ENCODE measurements at places on chromosomes 1 and 21. TPM values are rescaled to one million over a fixed set of nuclear protein-coding genes. Genes with fewer than 3 reads are reported as not detected.

- no peak for DNase-seq
Measured at GRCh38 chr1:57719274-57719673, 295.4 kb upstream of the DAB1 start.

GRCh38 chr1:37614105-37614504 lies 18.4 kb upstream of the GNL2 start:
- DNase-seq, result no peak

GRCh38 chr1:196607981-196608380 lies 259 bp downstream of the KCNT2 start:
- no peak for DNase-seq

GRCh38 chr1:219434285-219434922 lies 178.5 kb downstream of the ZC3H11B start:
- no peak for DNase-seq

- no peak for DNase-seq
Measured at GRCh38 chr1:198064181-198064580, 92.6 kb upstream of the NEK7 start.

GRCh38 chr1:108079440-108080025 lies 114.6 kb upstream of the VAV3 start:
- DNase-seq, result no peak

- peak; percentile 73 for DNase-seq
Measured at GRCh38 chr1:171434717-171435346, 50.5 kb upstream of the PRRC2C start.

DNA sequence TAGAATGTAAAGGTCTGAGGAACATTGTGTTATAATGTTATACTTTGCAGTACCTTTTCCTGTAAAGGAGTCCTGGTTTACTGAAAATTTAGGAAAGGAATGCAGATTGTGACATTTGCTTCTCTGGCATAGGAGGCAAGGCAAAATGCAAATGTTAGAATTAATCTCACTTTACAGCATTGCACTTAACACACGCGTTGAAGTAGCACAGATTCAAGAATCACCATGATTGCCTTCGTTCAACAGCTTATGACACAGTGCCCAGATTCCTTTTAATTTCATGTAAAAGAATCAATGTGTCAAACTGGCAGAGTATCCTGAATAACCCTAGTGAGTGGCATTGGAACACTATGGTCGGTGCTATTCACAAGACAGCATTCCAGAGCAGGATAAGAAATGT lies 47.4 kb downstream of the RGS7 start:
- DNase-seq, result no peak

- no peak for DNase-seq
Measured at GRCh38 chr1:9238134-9238533, 3.6 kb downstream of the H6PD start.

DNA sequence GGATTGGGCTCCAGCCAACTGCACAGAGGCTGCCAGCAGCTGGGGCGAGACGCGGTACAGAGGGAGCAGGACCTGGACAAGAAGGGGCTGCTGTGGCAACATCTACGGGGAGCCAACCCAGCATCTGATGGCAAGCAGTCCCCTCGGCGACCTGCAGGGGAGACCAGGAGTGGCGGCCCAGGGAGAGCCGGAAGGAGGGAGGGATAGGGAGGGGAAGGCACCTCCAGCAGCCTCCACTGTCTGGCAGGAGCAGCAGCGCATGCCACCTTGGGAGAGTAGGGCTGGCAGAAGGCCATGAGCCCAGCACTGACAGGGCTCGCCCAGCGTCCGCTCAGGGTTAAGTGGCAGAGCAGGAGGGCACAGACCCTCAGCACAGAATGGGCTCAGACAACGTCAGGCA lies 17.3 kb downstream of the CHD5 start:
- DNase-seq, result no peak

DNA sequence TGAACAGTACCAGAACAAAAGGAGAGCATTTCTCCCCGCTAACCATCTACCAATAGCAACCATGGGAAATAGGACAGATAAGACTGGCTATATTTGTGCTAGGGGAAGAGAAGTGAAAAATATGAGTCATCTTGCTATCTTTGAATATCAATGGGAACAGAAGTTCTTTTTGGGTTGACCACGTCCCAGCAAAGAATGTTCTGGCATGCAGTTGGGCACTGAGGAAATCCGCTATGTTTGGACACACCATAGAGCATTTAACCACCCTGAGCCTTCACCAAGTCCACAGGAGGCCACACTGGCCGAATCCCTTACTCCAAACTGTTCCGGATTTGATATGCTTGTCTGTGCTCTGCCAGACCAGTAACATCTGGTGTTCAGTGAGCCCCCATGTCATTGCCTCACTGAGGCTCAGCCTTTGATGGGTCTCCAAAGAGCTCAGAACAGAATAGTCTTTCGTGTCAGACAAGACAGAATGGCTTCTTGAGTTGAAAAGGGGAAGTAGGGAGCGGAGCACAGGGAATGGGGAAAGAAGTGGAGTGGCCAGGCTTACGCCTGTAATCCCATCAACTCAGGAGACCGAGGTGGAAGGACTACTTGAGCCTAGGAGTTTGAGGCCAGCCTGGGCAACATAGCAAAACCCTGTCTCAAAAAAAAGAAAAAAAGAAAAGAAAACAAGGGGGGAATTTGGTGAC lies 81.4 kb downstream of the SMYD2 start:
- DNase-seq, result no peak

DNA sequence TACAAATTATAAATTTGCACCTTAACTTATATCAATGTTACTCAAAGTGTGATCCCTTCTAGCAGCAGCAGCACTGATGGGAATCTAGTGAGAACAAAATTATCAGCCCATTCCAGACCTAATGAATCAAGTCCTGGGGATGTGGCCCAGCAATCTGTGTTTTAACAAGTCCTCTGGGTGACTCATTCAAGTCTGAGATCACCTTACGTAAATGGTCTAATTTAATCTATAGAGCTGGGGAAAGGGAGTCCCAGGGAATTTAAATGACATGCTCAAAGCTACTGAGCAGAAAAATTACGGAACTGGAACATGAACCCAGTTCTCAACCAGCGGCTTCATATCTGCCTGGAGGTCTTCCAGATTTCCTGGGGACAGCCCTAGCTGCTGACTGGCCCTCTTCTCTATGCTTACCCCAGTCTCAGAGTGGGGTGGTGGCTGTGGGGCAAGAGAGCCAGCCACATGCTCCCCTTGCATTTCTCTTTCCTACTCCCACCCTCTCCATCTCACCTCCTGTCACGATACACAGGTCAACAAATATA lies 220.0 kb downstream of the TM2D1 start:
- no peak for DNase-seq

GRCh38 chr1:63795455-63795854 lies 21.6 kb downstream of the ROR1 start:
- DNase-seq, result no peak

DNA sequence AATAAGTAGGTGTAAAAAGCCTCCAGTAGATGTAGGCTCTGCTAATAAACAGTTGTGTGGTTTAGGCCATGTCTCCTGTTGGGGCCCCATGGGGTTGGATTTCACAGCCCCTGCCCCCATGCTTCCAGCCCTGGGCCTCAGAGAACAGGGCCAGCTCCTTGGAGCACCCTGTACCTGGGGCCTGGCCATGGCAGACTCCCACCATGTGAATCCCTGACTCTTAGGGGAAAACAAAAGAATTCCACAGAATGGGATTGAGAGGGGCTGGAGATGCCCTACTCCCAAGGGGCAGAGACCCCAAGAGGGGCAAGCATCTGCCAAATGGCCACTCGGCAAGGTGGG lies 11.5 kb downstream of the LRP8 start:
- no peak for DNase-seq

GRCh38 chr1:13901039-13901438 lies 201.1 kb downstream of the PRDM2 start:
- DNase-seq, result no peak

- no peak for DNase-seq
Measured at GRCh38 chr1:214369364-214369763, 88.4 kb downstream of the SMYD2 start.

- peak; percentile 53 for DNase-seq
Measured at GRCh38 chr1:20212685-20213331, 26.5 kb upstream of the PLA2G2C start.

- DNase-seq, result no peak
Measured at GRCh38 chr1:17661546-17662157, 93.5 kb upstream of the ACTL8 start.

DNA sequence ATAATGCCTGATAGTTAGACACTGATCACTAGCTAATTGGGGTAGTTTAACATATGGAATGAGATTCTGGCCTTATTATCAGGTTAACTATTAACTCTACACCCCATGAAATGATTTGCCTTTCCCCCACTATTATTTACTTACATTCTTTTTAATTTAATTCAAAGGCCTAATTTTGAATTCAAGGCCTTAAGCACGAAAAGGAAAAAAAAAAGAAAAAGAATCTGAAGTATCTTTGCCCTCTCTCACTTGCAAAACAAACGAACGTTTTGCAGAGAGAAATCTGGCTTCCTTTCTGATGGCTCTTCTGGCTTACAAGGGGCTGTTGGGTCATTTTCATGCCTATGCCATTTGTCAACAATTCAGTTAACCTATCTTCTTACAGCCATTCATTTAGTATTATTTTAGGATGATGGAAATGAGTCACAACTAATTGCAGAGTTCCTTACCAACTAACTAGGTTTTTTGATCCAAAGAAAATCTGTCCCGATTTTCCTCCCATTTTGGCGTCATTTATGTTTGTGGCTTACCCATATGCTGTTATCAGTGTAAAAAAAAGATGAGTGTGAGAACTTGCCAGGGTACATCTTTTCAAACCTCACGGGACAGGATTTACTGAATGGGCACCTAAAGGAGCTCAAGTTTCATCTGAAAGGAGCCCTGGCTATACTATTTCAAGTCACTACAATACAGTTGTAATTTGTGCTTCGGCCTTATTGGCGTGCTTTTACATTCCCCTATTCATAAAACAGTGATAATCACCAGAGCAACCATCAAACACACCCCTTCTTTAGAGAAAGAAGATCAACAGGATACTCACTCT lies 1.9 kb upstream of the ERRFI1 start:
- DNase-seq, result no peak

DNA sequence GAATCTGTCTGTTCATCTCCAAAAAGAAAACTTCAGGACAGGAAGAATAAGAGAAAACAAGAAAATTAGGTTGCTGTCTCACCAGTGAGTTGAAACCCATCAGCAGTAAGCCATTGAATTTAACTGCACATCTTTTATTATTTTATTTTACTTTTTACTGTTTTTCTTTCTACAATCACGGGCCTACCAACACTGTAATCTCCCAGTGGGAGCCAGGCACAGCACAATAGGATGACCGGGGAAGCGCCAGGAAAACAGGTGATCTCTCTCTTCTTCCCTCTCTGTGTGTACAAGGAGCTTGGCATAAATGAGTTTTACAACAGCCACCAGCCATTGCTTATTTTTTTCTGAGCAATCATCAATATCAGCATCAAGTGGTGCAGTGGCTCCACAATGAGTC lies 113.1 kb upstream of the ESRRG start:
- no peak for DNase-seq

DNA sequence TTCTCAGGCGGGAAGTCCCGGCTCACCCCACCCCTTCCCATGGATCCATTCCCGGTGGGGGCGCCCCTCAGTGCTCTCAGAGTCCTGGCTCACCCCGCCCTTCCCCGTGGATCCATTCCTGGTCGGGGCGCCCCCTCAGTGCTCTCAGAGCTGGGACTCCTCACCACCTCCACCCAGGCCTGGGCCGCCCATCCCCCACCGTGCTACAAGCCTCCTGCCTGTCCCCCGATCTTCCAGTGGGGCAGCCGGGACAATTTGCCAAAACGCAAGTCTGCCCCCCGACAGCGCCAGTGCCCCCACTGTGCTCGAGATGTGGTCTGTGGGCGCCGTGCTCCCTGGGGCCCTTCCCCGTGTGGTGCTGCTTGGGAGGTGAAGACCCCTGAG lies 23.2 kb upstream of the PLCH2 start:
- no peak for DNase-seq

- no peak for DNase-seq
Measured at GRCh38 chr1:57082711-57083439, 117.1 kb upstream of the C8B start.

- peak; percentile 30 for DNase-seq
Measured at GRCh38 chr1:178684111-178684510, 40.9 kb upstream of the RALGPS2 start.

DNA sequence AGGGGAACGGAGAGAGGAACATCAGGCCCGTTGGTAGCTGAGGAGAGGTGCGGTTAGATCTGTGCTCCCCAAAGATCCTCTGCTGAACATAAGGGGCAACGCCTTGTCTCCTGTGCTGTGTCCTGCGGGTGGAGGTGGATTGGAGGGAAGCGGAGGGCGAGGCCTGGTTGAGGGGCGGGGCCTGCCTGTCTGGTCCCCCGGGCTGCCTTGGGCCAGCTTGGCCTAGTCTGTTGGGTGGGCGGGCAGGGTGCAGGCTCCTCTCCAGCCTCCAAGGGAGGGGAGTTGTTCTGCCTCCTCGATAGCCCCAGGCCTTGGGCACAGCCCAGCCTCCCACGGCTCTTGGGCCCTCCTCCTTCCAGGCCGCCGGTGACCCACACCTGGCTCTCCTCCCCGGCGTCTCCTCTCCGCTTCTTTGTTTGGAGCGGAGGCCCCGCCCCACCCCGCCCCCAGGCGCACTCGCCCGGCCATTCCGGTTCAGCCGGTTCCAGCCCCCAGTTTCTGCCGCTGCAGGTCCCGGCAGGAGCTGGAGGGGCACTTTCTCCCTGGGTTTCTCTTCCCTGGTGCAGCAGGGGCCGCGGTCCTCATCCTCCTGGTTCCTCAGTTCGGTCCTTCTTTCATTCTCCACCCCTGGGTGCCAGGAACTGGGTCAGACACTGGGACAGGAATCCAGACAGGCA lies 19.4 kb downstream of the PTPRF start:
- DNase-seq, result no peak

- no peak for DNase-seq
Measured at GRCh38 chr1:230569201-230569600, 73.1 kb upstream of the COG2 start.

GRCh38 chr1:164625004-164625617 lies 66.1 kb downstream of the PBX1 start:
- no peak for DNase-seq

Gene TAGLN2
- total RNA-seq, result 584 TPM

Gene ARMH1
- total RNA-seq, result not detected

Gene TEDDM1
- not detected for total RNA-seq

Gene F13B
- total RNA-seq, result not detected

Gene SEMA6C
- 2.2 TPM for total RNA-seq

Gene AIM2
- 0.29 TPM for total RNA-seq

Gene PPM1J
- 7.7 TPM for total RNA-seq

Gene SPOCD1
- total RNA-seq, result 9.4 TPM

Gene TTLL7
- 5.3 TPM for total RNA-seq

Gene HMGCS2
- total RNA-seq, result not detected

Gene C1orf94
- total RNA-seq, result not detected
